ENCODE measurements at places on chromosomes 5 and 9.

DNA sequence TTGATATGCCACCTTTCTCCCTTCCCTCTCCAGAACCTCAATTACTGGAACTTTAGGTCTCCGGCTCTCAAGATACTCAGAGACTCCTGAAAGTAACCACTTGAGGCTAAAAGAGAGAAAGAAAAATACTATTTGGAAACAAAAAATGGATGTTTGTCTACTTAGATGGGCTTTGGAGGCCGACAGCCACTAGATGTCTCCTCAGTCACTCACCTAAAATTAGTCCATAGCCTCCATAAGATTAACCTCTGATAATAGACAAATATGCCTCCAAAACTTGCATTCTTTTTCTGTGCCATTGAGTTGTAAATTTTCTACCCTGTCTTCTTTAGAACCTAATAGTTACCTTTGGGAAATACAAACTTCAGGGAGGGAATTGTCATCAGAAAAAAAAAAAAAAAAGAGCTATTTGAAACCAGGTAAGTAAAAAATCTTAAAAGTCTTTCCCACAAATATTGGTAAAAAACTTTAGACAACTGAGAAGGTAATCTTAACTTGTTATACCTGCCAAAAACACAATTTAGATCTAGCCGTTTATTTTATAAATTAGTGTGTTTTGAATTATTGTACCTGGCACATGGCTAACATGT, 11.2 kb upstream of the PCDH1 start:
- DNase-seq = no peak

- no peak for DNase-seq
These were observed 77.4 kb upstream of the WWC1 start for GRCh38 chr5:168214071-168214470.

DNA sequence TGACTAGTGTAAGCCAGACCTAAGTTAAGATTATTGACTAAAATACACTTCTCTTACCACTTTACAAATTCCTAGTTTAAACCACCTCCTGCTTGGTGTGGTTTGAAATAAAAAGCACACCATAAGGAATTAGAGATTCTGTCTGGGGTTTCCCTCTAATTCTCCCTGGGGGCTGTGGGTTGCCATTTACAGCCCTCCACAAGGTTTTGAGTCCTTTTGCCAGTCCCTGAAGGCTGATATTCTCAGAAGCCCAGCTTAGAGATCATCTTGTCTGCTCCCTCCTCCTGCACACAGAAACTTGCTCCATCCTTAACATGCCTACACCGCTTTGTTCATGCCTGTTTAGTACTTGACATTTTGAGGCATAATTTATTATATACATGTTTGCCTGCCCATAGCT, 7.2 kb upstream of the LMNB1 start:
- DNase-seq = no peak

DNA sequence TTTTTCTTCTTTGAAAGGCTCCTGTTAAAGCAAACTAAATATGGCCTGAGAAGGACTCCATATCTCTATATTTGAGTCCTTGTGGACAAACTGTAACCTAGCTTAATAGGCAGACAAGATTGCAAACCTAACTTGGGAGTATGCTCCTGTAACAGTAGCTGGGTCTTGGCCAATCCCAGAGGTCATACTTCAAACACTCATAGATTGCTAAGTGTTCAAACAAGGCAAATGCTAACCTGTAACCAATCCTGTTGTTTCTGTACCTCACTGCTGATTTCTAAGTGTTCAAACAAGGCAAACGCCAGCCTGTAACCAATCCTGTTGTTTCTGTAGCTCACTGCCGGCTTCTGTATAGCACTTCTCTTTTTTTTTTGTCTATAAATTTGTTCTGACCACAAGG, 50.6 kb upstream of the CLK4 start:
- DNase-seq = no peak

- peak; percentile 64 for DNase-seq
These were observed 535 bp downstream of the JMY start for GRCh38 chr5:79236362-79236969.

DNA sequence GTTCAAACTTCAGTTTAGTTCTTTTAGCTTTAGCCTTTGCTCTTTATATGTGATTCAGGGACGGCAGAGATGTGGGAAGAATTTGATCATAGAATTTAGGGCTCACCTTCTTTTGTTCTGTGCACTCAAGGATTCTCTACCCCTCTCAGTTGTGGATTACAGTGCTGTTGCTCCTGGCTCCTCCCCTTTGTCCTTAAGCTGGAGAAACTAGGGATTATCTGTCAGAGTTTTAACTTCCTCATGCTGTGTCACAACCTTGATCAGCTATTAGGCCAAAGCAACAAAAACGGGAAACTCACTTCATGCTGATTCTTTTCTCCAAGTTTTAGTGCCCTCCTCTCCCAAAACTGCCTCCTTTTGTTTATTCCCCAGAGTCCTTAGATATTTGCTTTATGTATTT, 13.0 kb upstream of the PCDHAC2 start:
- no peak for DNase-seq

DNA sequence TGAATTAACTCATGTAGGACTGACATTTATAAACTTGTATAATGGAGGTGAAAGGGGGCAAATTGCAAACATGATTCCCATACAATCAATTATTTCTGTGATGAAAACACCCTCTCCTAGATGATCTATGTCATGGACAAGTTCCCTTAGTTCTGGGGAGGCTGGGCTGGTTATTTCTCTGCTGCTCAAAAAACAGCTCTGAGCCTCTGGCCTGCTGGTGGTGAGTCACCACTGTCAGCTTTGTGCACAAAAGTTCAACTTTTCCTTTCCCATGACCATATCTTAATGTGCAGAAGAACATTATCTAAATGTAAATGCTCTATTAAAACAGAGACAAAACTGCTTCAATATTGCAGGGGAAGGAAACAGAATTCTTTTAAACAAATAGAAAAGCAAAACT, 85.0 kb downstream of the HMHB1 start:
- DNase-seq = peak; percentile 6

DNA sequence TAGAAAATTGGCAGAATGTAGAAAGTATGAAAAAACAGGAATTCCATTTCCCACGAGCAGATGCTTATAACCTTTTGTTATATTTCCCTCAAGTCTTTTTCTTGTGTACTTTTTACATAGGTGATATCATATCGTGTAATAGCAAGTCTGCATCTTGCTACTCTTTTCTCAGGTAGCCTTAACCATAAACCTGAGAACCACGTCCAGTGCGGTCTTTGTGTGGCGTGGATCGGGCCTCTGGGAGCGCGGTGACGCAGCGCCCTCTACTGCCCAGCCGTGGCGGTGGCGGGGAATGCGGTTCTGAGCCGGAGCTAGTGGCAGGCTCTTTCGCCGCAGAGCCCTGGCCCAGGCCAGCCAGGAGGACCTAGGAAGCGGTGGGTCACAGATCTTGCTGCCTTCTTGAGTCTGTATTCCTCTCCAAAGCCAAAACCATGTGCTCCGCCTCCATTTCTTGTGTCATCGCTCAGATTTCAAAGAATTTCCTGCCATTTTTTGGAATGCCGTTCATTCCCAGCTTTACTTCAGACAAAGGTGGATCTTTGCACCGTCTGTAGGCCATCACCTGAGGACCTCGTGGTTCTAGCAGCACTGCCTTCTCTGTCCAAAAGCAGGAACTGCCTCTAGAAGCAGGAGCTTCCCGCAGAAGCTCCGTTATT, 71.9 kb downstream of the MVB12B start:
- peak; percentile 85 for DNase-seq

GRCh38 chr9:21684831-21685362, 117.5 kb upstream of the MTAP start:
- peak; percentile 78 for DNase-seq

GRCh38 chr9:137241490-137242268, 592 bp downstream of the TUBB4B start:
- DNase-seq = peak; percentile 76

DNA sequence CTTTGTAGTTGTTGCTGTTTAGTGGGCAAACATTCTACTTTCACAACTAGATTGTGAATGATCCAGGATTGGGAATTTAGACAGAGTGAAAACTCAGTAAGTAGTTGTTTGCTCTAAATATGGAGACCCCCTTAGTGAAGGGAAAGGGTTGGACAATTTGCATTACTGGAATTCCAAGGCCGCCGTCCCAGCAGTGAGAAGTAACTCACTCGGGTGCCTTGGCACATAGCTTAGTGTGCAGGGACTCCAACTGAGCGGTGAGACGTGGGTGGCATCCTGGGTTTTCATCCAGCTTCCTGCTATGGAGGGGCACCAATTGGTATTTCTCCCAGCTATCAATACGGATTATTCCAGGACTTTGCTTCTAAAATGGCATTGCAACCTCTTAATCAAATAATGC, 69.7 kb upstream of the FCN1 start:
- DNase-seq = no peak

DNA sequence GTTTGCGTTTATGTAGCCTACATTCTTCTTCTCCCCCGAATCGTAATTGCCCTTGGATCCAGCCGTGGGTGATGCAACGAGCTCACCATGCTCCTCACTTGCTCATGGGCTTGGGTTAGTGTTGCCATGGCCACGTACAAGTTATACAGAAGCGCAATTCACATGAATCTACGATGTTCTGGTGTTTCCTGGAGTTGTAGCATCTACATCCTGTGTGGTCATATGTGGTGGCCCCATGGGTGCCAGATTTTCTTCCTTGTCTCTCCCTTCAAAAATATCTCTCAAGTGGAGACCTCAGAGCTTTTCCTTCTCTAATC, 115.3 kb downstream of the TLE4 start:
- DNase-seq = no peak

GRCh38 chr9:74479711-74480110, 17.4 kb upstream of the RORB start:
- no peak for DNase-seq

Data from activated naive CD4-positive, alpha-beta T cell treated with anti-CD3 and anti-CD28 coated beads, Interleukin-2, amount 50 U/mL, for 72 hours (primary cell).